Hypothalamus (tissue), 51 donors: ENCODE measurements at places on chromosomes 11 and 22.

DNA sequence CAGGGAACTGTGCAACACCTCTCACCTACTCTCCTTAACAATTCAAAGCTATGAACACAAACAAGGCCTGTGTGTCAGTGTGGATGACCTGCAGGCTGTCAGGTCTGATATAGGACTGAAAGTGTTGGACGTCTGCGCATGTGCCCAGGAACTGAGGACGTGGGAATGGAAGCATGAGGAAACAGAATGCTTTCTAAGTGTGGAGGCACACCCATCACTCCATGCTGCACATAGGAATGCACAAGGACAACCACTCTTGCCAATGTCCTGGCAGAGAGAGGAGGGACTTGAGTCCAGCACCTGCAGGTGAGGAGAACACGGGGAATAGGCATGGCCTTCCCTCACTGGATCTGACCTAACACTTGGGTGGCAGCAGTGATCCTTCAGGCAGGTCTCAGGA lies 874.3 kb downstream of the OPCML start:
- no peak for DNase-seq

GRCh38 chr11:75667831-75668450 lies 897 bp downstream of the MAP6 start:
- peak; percentile 66 for DNase-seq

GRCh38 chr22:41217553-41218157 lies 12.5 kb downstream of the L3MBTL2 start:
- no peak for DNase-seq

- no peak for DNase-seq
These were observed 20.5 kb downstream of the SCUBE2 start for GRCh38 chr11:9070749-9071491.

- DNase-seq, result no peak
These were observed 37.8 kb downstream of the PGR start for GRCh38 chr11:101091781-101092180.

DNA sequence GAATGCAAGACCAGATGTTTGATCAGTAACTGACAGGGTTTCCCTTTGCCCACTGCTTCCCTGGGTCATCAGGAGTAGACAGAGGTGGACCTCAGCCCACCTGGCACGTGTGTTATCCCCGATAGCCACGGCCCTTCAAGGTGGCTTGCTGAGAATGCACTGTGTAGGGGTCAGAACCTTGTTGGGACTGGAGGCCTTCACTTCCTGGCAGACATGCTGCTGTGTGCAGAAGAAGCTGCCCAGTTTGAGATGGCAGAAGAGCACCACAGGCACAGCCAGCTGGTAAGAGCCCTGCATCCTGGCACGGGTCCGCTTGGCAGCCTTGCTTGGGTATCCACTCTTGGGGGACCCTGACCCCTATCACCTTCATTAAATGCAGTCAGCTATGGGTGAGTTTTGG lies 81.8 kb downstream of the SFI1 start:
- DNase-seq, result no peak

DNA sequence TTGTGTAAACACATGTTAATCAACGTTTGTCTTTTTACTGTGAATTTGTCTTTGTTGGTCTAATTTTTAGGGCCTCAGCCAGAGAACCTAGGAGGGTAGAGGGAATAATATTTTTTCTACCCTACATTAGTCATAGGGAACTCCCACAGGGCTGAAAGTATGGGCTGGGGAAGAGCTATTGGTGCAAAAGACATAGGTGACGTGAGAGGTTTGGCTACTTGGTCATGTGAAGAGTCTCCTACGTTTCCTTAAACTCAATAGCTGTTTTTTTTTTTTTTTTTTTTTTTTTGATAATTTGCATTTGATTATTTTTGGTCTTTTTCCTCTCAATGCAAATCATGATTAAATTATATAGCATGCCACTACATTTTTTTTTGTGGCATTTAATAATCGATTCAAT lies 15.9 kb upstream of the MMP7 start:
- no peak for DNase-seq

DNA sequence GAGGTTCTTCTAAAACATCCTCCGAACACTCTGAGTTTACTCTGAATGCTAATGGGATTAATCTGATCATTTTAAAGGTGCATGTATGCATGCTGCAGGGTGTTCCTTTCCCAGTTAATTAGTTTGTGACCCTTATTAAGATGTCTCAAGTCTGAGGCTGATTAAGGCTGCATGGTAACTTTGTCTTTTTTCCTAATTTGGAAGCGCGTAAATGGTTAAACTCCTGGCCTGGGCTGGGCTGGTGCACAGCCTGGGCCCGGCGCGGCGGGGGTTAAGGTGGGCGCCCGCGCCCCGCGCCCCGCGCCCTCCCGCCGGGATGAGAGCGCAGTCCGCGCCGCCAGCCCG lies 539.7 kb downstream of the NTM start:
- DNase-seq, result no peak

GRCh38 chr11:105388006-105388405 lies 221.9 kb upstream of the GRIA4 start:
- no peak for DNase-seq

- DNase-seq, result no peak
These were observed 363.0 kb downstream of the LUZP2 start for GRCh38 chr11:24859801-24860300.

DNA sequence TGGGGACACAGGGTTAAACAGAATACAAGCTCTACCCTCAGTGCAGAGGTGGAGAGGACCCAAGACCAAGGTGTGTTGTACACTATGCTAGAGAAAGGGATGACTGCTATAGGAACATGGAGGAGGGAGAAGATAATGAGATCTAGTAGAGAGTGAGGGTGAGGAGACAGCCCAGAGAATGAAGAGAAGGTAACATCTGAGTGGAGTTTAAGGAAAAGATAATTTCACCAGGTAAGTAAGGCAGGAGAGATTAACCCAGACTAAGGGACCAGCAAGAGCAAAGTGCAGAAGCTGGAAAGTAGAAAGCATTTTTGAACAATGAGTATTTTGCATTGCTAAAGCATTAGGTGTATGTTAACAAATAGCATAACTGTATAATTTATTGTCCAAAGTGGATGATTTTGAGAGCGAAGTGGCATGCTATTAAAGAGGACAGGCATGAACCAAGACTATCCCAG lies 128.8 kb downstream of the RASSF10 start:
- DNase-seq, result no peak

DNA sequence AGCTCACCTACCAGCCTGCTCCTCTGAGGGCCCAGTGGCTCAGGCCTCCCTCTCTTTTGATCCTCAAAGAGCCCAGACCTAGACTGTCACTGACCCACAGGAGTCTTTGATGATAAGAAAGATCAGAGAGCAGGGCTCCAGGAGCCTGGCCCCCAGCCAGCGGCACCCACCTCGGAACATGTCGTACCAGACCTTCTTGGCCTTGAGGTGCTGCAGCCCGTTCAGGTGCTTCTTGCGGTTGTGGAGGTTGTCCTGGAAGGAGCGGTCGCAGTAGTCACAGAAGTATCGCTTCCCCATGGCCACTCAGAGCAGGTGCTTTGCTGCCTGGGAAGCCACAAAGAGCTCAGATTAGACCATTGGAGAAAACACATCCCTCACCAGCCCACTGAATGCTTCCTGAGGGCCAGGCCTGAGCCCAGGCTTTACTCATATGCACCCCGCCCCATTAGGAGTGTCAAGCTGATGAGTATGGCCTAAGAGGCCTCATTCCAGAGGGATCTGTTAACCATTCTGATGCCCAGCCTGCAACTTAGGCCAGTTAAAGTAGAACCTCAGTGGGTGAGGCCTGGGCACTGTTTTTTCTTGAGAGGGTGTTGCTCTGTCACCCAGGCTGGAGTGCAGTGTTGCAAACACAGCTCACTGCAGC lies 18.4 kb downstream of the ZMAT5 start:
- DNase-seq, result no peak

DNA sequence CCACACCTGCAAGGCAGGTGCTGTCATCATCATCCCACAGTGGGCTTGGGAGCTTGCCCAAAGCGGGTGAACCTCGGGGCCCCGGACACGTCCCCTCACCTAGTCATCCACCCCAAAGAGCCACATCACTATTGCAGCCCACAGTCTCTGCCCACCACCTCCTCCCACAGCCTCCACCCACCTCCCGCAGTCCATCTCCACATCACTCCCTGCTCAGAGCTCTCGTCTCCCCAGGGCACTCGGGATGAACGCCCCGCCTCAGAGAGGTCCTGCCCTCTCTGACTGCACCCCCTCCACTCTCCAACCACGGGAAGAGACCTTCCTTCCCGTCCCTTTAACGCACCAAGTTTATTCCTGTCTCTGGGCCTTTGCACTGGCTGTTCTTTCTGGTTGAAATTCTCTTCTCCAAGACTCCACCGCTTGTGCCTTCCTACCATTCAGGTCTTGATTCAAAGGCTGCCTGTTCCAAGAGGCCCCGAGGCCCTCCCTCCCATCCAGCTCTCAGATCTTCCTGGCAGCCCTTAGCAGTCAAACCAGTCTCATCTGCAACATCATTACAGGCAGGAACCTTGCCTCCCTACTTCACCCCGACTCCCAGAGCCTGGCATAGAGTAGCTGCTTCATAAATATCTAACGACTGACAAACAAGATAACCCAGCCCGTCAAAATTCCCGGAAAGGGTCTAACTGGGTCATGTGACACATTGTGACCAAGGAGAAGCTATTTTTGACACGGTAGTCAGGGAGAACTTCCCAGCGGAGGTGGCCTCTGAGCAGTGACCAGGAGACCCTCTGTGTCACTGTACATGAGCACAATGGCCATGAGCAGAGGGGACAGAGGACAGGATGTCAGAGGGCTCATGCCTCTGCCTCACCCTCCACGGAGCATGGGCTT lies 11.1 kb downstream of the KCNJ4 start:
- no peak for DNase-seq

- DNase-seq, result no peak
These were observed 102.7 kb downstream of the MRTFA start for GRCh38 chr22:40533712-40534378.

DNA sequence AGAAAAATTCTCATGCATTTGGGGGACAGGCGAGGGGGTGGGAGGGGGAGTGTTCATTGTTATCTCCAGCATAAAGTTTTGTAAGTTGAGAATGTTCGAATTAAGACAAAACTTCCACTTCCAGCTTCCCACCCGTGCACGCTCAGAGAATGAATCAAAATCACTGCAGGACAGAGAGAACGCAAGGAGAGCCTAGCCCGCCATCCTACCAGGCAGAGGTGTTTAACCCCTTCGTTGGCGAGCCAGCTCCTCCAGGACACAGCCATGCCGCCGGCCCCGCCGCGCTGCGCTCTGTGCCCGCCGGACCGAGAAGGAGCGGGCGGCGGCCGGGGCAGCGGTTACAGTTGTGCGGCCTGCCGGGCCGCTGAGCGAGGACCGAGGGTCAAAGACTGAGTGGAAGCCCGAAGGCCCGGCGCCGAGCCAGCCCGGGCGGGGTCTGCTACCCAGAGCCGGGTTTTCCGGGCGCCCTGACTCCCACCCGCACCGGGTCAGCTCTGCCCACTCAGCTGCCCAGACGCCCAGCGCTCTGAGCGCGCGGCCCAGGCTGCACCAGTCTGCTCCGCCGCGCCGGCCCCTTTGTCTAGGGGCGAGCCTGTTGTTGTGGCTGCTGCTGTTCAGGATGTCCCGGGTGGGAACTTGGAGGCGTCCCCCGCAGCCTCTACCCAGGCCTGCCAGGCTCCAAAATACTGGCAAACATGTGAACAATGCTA lies at the start of gene NOX4:
Gene NOX4 (minus strand): TSS at position 395 of the 710 bp plus-strand sequence. CDS start 129 bp downstream, at position 266.
- DNase-seq, result peak; percentile 33

DNA sequence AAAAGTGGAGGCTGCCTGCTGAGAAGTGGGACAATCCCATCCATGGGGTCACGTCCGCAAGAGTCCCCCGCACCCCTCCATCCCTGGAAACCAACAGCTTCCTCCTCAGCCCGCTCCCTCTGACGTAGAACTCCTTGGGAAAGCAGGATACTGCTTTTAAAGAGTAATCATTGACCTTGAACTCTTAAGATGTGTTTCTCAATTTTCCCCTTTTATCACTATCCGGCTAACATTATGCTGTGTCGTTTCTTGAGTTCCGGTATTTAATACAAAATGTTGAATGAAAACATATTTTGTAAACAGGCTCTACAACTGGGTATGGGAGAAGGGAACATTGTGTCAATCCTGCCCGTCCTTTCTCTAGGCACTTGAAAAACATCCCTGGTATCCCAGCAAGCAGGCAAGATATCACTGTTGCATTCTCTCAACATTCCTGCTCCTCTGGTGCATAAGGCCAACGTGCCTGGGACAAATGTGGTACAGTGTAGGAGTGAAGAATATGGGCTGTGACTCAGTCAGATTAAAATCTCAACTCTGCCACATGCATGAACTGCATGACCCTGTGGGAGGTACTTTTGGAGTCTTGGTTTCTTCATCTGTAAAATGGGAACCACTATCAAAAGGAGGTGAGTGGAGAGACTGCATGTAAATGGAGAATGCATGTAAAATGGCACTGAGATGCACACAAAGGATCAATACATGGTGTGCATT lies 52.8 kb downstream of the WT1 start:
- no peak for DNase-seq

- no peak for DNase-seq
These were observed 78.4 kb downstream of the SIK3 start for GRCh38 chr11:117019871-117020270.

- DNase-seq, result no peak
These were observed 9.4 kb downstream of the TRIM29 start for GRCh38 chr11:120128392-120129119.

- no peak for DNase-seq
These were observed 110.2 kb downstream of the TRIM29 start for GRCh38 chr11:120027546-120028180.

- no peak for DNase-seq
These were observed 9.2 kb downstream of the EXT2 start for GRCh38 chr11:44104481-44105294.

- DNase-seq, result no peak
These were observed 12.1 kb downstream of the PRG3 start for GRCh38 chr11:57368845-57369232.

GRCh38 chr22:48581205-48581766 lies 1246.4 kb downstream of the BRD1 start:
- DNase-seq, result no peak

DNA sequence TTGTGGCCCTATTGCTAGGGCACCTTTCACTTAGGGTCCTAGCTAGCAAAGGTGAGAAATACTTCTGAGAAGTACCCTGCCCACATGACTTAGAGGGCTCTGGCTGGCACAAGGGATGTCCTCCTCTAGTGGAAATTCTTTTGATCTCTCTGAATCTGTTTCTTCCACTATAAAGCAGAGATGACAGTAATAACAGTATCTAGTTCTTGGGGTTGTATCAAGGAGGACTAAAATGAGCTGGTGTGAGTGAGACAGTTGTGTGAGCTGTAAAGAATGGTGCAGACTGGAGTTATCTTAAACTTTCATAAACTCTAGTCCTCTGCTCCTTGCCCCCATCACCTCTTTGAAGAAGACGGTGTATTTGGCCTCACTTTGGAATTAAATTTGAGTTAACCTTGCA lies 157.8 kb upstream of the PLET1 start:
- no peak for DNase-seq

- no peak for DNase-seq
These were observed 31.6 kb upstream of the PRR5 start for GRCh38 chr22:44670220-44670988.
